Non-pigmented ciliary epithelial cell (primary cell): ENCODE measurements at places on chromosomes 16 and 17.

DNA sequence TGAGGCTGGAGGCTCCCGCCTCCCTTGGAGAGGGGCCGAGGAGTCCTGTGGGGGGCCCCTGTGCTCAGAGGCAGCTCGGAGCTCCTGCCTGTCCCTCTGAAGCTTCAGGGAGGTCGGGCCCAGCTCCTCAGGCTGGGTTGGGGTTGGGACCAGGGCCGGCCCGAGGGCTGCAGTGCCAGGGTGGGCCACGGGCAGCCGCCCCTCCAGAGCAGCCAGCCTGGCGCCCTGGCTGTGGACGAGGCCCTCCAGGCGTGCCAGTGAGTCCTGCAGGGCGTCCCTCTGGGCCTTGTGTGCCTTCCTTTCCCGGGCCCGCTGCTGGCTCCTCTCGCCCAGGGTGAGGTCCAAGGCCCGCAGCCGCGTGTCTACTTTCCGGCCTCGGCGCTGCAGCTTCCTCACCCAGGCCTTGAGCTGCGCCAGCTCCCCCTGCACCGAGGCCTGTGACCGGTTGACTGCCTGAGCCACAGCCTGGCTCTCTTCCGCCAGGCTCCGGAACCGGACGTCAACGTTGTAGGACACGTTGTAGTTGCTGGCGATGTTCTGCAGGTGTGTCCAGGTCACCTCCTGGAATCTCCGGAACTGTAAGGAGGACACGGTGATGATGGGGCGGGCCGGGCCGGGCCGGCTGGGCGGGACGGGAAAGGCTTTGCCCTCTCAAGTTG lies 1.2 kb downstream of the PTX4 start:
- no peak for DNase-seq

DNA sequence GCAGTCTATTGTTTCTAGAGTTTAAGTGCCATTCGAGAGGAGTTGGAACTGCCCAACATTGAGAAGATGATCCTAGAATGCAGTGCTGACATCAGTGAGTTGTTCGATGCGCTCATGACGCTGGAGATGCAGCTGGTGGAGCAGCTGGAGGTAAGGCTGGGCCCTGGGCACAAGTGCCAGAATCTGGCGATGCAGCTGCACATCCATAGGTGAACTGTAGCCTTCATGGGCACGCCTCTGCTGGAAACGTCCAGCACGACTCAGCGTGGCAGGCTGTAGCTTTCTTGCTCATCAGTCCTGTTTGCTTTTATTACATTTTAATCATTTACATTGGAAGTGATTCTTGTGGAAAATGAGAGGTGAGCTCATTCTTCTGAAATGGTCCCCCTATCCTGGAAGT lies 31.7 kb downstream of the DRC3 start:
- no peak for DNase-seq

DNA sequence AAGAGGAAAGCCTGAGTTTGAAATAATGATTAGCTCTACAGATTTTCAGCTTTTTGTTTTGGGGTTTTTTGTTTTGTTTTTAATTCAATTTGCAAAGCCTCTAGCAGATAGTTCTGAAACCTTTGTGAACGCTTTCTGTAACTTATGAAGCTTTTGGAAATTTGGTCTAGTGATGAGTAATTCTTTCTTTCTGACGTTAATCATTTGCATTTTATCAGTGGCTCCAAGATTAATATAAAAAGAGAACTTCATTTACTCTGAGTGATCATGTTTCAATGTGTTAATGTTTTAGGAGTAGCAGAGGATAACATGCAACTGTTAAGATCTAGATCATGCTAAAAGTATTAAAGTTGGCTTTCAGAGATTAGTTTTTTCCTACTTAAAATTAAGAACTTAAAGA lies 160.3 kb upstream of the TBX2 start:
- DNase-seq, result no peak

DNA sequence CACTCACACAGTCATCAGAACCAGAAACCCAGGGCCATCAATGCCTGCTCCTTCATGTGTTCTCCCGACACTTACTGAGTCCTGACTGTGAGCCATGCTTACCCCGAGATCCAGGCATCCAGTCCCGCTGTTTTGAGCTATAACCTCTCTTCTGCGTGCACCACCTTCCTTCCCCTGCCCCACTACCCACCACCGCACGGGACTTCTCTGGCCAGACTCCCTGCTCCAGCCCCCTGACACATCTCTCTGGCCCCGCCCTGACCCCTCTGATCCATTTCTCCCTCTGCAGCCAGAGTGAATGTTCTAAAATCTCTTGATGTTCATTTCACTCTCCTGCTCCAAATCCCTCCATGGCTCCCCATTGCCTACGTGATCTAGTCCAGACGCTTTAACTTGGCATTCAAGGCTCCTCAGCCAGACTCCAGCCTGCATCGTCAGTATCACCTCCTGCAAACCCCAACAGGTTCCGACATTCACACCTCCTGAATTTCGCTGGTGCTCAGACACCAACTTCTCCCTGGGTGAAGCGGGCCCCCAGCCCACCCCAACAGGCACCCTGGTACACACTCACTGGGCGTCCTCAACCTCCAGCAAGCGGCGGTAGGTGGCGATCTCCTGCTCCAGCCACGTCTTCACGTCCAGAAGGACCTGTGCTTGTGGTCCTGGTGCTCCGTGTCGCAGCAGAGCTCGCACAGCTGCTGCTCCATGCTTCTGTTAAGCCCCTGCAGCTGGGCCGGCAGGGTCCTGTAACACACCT lies 3.1 kb upstream of the KRT17 start:
- no peak for DNase-seq

GRCh38 chr17:47978324-47978723 lies 7.4 kb downstream of the CDK5RAP3 start:
- DNase-seq, result no peak
